ENCODE measurements at places on chromosomes 7 and 10. TPM values are rescaled to one million over a fixed set of nuclear protein-coding genes. Genes with fewer than 3 reads are reported as not detected.

The SYCE1 gene
- total RNA-seq: not detected

The ANLN gene
- 60.5 TPM for total RNA-seq

The PPP1R3A gene
- total RNA-seq: not detected

The PRRT4 gene
- 0.41 TPM for total RNA-seq

The CDHR1 gene
- 0.13 TPM for total RNA-seq

The CEP55 gene
- total RNA-seq: 61.2 TPM

All from A549 treated with CpdA at 1 μM for 4 hours (cell line).